ENCODE measurements at places on chromosomes 2 and 18.

DNA sequence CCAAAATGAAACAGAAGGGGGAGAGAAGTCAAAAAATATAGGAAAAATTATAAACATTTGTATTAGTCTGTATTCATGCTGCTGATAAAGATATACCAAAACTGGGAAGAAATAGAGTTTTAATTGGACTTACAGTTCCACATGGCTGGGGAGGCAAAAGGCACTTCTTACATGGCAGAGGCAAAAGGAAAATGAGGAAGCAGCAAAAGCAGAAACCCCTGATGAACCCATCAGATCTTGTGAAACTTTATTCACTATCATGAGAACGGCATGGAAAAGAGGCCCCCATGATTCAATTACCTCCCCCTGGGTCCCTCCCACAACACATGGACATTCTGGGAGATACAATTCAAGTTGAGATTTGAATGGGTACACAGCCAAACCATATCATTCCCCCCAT, 79.1 kb downstream of the ZRANB3 start:
- DNase-seq: no peak

DNA sequence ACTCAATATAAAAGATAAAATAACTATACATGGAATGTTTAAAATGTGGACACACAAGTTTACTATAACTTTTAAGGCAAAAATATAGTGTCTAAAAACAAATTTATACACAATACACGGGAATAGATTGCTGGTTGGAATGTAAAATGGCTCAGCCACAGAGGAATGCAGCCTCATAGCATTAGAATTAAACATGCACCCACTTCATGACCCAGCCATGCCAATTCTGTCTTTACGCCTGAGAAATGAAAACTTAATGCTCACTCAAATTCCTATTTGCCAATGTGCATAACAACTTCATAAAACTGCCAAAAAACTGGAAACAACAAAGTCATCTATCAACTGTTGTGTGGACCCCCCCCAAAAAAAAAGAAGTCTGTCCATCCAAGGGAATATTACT, 1006.6 kb upstream of the POU3F3 start:
- no peak for DNase-seq

GRCh38 chr2:101113441-101114267, 37.5 kb downstream of the TBC1D8 start:
- no peak for DNase-seq

DNA sequence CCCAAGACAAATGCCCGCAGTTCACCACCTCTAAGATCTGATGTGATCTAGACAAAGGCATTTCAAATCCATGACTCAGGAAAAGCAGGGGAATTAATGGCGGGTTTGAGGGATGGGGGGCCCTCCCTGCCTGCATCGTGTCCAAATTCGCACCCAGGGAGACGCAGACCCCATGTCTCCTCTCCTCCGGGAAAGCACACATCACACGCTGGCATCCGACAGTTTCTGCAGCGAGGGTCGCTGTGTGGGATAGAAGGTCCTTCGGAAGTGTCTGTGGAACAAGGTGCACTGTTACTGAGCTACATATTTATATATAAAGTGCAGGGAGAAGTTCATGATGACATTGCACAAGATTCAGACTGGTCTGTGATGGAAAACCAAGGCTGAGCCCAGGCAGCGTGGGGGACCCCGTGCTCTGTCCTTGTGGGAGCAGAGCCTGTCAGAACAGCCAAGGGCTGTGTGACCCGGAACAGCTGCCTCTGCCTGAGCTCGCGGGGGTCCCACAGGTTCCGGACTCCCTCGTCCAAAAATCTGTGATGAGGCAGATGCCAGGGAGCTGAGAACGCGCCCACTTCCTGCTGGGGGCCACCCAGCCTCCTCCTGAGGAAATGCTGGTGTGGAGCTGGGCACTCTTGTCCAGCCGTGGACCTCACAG, 82.3 kb upstream of the CTDP1 start:
- no peak for DNase-seq

DNA sequence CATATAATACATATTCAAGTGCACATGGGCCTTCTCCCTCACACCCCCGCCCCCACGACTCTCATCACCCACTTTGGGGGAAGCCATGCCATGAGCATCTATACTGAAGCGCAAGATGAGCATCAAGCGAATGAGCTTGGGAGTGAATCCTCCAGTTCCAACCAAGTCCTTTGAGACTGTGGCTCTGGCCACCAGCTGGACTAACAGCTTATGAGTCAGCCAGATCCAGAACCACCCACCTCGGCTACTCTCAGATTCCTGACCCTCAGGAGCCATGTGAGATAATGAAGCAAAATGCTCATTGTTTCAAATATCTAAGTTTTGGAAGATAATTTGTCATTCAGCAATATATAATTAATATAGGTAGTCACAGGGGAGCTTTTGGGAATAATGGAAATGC, 22.2 kb upstream of the IL1RL1 start:
- no peak for DNase-seq

DNA sequence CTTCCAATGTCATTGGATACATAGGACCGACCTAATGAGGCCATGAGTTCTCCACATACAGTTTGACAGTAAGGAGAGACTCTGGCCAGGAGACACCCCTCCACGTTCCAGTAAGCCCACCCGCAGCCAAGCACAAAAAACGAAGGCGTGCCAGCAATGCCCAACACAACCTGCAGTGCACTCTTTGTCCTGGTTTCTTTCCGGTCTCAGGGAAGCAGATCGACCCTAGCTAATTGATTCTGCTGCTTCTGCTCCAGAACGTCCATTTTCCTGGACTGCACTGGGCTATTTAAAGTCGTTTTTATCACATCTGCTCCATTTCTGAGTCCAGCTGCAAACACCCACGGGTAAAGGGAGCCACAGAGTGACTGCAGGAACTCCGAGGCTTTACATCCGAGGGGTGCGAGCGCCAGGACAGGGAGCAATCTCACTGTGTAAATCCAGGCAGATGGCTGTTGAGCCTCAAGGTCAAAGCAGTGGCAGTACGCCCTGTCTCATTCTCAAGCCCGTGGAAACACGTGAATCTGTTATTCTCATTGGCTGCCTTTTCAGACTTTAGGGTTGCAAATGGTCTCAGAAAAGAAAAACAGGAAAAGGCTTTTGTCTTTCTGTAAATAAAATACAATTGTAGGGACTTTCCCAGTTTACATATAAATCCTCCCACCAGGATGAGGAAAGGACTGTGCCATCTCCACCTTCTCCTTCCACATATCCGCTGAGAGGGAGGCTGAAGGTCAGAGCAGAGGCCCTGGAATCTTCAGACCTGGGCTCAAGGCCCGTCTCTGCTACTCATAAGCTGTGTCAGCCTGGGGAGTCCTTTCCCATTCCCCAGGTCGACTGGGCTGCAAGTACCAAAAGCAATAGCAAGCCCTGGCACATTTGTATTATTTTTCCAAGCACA, 40.7 kb downstream of the TMEM163 start:
- DNase-seq: no peak

- DNase-seq: no peak
Measured at GRCh38 chr2:43524177-43524965, 71.5 kb downstream of the THADA start.

DNA sequence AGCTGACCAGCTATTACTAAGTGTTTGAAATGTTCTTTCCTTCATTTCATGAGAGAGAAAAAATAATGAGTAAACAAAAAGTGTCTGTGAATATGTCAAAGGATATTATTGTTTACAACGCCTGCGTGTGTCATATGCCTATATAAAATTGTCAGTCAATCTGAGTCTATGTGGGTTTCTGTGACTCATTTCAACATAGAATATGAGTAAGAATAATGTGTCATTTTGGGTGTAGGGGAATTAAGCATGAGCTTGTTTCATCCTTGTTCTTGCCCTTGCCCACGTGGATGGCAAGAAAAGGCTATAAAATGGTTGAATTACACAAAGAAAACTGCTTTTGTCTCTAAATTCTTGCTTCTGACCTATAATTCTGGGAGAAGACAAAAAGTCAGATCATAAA, 466.0 kb downstream of the PTH2R start:
- DNase-seq: no peak

- no peak for DNase-seq
Measured at GRCh38 chr2:37555457-37555856, 116.0 kb downstream of the CDC42EP3 start.

DNA sequence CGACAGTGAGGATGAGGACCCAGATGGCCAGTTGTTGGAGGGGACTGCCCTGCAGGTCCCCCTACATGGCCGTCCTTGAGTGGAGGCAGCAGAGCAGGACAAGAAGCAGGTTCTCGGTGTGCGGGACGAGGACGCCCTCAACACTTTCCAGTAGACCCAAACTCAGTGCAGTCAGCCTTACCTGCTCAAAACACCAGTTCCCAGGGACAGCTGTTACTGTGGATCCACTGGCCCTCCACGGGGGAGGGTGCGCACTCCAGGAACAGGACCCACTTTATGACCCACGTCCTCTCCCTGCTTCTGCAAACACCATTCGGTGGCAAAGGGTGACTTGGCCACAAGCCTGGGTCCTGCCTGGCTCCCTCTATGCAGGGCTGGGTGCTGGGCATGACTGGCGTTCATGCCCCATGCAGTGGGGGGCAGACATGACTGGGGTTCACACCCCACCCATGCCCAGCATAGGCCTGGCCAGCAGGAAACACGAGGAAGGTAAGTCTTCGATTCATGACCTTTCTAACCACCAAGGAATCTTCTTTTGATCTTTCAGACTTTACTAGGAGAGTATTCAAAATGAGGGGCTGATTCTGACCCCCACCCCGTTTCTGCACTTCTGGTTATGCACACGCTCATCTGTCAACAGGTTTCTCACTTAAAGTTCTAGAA, 233.7 kb downstream of the HDAC4 start:
- no peak for DNase-seq

Data from anterior cingulate cortex (tissue), 58 donors.